ENCODE measurements at places on chromosomes 4 and X.

DNA sequence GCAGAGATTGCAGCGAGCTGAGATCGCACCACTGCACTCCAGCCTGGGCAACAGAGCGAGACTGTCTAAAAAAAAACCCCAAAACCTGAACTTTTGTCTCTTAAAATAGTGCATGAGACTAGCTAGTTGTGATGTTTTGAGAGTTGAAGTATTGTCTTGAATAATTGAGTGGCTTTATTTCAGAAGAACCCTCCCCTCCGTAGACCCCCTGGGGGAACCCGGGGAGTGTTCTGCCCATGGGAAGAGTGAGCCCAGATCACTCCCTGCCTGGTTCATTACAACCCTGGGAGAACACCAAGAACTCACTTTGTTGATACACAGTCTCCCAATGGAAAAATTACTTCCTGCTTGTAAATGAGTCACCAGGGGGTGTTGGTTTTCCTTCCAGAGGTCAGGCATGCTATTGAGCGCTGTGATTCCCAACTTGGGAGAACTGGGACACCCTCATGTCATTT, 65.3 kb upstream of the SHISA3 start:
- ATAC-seq, result no peak

GRCh38 chr4:163556177-163556576, 61.7 kb downstream of the TMA16 start:
- ATAC-seq, result no peak

GRCh38 chrX:87664381-87664780, 146.8 kb downstream of the KLHL4 start:
- no peak for ATAC-seq

GRCh38 chr4:122822466-122822865, 4.2 kb upstream of the FGF2 start:
- no peak for ATAC-seq

DNA sequence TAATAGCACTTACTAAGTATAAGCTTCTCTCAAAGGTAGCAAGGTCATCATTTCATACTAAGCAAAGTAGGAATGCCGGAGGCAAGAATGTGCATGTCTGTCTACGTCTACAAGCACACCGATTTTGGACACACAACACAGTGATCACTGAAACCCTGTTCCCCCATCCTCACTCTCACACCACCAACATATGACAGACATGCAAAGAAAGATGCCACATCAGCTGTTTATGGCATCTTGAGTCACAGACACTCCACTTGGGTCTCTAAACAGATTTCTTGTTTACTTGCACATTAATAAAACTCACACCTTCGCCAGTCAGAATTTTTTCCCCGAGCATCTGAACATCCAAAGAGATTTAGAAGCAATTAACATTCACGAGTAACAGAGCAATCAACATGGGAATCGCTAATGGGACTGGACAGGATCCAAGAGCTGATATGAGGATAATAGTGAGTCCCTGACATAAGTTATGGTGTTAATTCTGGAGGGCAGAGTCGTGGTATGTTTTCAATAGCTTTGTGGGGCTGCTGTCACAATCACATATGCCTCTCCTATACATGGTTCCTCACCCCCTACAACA, 324.1 kb downstream of the DHX15 start:
- no peak for ATAC-seq

DNA sequence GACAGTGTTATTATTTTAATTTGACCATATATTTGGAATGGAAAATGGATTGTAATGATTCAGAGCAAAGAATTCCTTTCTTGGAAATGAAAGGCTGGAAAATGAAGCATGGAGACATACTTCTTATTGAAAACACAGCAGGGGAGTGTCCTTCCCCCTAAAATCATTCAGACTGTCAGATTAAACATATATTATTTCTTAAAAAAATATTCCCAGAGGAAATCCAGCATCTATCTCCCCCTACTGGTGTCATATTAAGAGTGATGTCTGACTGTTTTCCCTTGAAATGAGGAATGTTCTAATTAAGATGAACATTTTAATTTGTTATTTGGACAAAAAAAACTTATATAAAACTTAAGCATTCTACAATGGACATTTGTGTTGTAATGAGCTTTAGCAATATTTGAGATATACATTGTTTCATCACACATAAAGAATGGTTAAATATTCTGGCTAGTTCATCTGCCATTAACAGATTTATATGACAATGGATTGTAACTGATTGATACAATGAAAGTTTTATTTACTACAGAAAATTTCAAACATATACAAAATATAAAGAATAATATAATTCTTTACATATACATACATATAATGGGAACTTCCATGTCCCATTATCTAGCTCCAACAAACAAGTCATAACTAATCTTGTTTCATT, 264.6 kb downstream of the SPRY1 start:
- no peak for ATAC-seq

DNA sequence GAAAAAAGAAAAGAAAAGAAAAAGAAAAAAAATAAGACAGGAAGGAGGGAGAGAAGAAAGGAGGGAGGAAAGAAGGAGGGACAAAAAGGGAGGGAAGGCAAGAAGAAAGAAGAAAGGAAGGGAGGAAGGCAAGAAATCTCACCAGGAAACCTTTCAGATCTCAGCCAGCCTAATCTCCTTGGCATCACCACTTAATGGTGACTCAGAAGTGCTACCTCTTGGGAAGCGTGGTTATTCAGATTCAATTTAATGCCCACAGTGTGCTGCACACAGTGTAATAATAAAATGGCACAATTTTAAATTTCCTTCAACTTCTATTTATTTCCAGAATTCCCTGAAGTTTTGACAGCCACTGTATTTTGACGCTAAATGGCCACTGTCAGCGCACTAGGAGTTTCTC, 50.3 kb downstream of the DKK2 start:
- no peak for ATAC-seq

- ATAC-seq, result no peak
Observed at GRCh38 chr4:19304028-19304427, 947.7 kb upstream of the SLIT2 start.

- no peak for ATAC-seq
Observed at GRCh38 chr4:86657910-86658309, 63.8 kb downstream of the PTPN13 start.

GRCh38 chrX:49174723-49175122, 3.0 kb downstream of the PLP2 start:
- no peak for ATAC-seq

DNA sequence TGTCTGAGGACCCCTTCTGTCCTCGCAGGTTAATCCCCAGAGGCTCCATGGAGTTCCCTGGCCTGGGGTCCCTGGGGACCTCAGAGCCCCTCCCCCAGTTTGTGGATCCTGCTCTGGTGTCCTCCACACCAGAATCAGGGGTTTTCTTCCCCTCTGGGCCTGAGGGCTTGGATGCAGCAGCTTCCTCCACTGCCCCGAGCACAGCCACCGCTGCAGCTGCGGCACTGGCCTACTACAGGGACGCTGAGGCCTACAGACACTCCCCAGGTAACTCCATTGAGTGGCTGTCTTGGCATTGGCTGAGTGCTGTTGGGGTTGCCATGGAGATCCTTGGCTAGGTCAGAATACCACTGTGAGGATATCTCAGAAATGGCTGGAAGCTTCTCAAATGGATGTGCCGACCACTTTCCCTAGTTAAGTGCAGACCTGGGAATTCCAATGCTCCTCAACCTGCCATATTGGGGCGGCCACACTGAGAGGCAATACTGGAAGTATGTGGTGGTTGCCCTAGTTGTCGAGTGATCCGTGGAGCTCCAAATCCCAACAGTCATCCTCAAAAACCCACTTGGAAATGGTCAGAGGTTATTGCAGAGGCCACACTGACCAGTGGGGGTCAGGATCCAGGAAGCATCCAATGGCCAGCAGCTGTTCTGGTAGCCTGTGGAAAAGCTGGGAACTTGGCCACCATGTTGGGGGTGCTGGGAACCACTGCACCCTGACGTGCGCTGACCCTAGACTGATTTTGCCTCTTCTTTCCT, 4.9 kb downstream of the GATA1 start:
- ATAC-seq, result no peak

- no peak for ATAC-seq
Observed at GRCh38 chr4:90189946-90190345, 62.8 kb downstream of the CCSER1 start.

DNA sequence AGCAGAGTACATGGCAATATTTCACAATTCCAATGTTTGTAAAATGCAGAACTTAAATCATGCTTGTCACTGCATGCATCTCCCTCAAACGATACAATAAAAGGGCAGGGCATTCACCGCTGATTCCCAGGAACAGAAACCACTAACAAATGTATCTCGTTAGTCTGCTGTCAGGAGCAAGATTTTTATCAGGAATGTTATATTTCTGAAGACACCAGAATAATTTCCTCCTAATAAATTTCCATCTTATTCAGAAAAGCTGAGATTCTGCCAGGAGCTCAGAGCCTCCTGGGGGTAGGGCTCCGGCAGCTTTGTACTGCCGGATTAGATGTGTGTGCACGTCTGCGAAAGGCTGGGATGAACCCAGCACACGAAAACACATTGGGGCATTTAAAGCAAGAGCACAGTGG, 54.0 kb upstream of the LDB2 start:
- peak; percentile 80 for ATAC-seq

GRCh38 chr4:24781999-24782745, 13.2 kb upstream of the SOD3 start:
- no peak for ATAC-seq

DNA sequence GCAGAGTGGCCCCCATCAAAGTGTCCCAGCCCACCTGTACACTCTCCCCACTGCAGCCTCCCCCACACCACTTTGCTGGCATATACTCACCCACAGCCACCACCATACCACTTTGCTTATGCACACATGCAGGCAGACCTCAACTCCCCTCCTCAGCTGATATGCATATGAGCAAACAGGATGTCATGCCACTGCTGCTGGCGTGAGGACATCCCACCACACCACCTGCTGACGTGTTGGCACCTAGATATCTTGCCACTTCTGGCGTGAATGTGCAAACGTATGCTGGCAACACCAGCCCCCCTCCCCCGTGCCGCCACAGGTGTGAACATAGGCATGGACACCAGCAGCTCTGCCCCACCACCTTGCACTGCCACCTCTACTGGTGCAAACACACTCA, 22.4 kb upstream of the MAGEA8 start:
- no peak for ATAC-seq

GRCh38 chrX:38561951-38562719, 793 bp downstream of the TSPAN7 start:
- ATAC-seq, result no peak

- ATAC-seq, result peak; percentile 94
Observed at GRCh38 chr4:37666625-37667071, 19.5 kb downstream of the RELL1 start.

GRCh38 chr4:98150092-98150761, 7.0 kb upstream of the STPG2 start:
- no peak for ATAC-seq

- ATAC-seq, result no peak
Observed at GRCh38 chrX:98605941-98606340, 1722.2 kb downstream of the RPA4 start.

- peak; percentile 94 for ATAC-seq
Observed at GRCh38 chrX:123108513-123109427, 75.3 kb upstream of the GRIA3 start.

DNA sequence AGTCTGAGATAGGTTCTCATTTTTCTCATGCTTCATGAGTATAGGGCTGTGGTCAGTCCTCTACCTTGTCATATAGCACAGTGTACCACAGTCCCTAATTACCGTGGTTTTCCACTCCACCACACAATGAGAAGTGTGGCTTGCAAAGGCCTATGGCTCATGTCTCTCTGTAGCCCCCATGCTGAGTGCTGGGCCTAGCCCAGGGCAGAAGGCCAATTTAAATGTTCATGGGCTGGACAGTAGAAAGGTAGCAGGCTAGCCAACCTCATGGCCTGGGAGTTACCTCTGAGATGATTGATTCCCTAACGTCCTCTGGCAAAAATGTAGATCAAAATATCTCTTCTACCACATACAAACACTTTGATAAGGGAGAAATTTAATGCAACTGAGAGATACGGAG, 222.5 kb downstream of the AFF2 start:
- no peak for ATAC-seq

GRCh38 chr4:74098427-74098994, 484 bp downstream of the CXCL2 start:
- no peak for ATAC-seq

- no peak for ATAC-seq
Observed at GRCh38 chrX:154658957-154659356, 5.6 kb upstream of the CTAG2 start.

- ATAC-seq, result no peak
Observed at GRCh38 chr4:151105454-151106032, 6.1 kb downstream of the RPS3A start.

- ATAC-seq, result no peak
Observed at GRCh38 chrX:16205840-16206239, 38.6 kb downstream of the MAGEB17 start.

DNA sequence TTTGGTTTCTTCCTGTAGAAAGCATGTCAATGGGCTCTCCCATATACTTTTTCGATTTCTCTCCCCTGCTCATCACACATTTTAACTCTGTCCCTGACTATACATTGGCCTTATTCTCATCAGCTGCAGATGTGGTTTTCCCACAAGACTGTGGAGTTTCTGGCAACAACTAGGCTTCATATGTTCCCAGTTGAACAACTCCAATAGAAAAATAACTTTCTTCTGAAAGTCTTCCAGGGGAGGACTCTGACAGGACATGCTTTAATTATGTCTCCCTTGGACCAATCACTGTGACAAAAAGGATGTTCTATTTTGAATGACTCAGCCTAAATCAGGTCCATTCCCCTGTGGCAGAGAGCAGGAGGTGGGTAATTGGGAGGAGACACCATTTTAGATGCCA, 28.1 kb downstream of the SPANXC start:
- ATAC-seq, result no peak

DNA sequence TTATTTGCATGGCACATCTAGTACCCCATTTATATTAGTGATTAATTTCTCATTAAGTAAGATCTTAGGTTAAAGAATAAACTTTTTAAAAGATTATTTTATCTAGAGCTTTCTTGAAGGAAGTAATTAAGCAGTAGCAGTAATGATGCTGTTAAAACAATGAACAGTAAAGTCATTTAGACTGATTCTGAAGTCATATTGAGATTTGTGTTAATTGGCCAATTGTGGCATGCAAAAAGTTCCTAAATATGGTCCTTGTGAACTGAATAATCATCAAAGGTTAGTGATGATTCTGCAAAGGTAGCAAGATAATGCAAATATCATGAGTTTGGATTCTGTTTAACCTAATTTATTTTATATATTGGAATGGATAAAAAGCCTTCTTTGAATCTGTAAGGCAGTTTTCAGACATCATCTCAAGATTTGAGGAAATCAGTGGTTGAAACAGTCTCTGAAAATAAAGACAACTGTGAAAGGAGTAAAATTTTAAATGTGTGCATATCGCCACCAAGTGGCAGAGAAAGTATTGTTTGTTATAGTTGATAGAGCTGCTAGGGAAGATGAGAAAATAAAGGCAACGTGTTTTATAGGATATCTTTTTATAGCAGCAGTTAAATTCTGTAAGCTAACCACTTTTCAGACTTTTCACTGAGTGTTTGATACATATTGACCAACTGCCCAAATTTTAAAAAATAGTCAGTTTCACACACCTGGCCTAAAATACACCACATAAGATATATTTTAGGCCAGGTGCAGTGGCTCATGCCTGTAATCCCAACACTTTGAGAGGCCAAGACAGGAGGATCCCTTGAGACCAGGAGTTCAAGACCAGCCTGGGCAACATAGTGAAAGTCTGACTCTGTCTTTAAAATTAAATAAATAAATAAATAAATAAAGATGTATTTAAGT, 79.6 kb downstream of the CCKAR start:
- no peak for ATAC-seq
